ENCODE measurements at places on chromosomes 3 and 15.

DNA sequence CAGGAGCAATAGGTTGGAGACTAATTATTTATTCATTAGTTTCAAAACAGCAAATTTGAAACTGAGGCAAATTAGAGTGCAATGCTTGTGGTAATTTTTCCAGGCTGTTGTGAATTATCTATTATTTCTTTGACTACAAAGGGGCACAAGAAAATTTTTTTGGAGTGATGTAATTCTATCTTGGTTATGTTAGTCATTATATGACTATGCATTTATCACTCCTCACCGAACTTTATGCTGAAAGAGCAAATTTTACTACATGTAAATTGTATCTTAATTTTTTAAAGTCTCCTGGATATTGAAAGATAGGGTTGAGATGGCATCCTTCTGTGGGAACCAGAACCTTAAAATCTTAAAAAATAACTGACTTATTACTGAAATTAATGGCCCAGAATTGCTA, 320.0 kb upstream of the ROBO1 start:
- DNase-seq: no peak

- DNase-seq: no peak
These were observed 116.7 kb upstream of the PLCL2 start for GRCh38 chr3:16768014-16768413.

GRCh38 chr3:173826416-173826815, 428.9 kb downstream of the NLGN1 start:
- DNase-seq: no peak

GRCh38 chr3:66196633-66197032, 24.2 kb upstream of the SLC25A26 start:
- DNase-seq: no peak

- no peak for DNase-seq
These were observed 35.5 kb downstream of the MRAS start for GRCh38 chr3:138383715-138384465.

DNA sequence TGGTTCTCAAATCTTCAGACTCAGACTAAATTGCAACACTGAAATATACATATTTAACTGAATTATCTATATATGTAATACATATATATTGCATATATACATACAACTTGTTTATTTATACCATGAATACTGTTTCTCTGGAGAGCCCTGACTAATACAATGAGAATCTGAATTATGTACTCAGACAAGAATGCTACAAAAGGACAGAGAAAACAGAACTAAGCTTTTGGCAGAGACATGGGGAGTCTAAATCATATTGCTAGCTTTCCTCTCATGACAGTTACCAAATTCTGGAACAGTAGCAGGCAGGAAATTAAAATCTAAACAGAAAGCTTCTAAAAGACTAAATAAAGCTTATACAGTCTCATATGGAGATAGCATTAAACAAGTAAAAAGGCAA, 142.4 kb upstream of the KCNMB2 start:
- DNase-seq: no peak

- DNase-seq: no peak
These were observed 444.8 kb upstream of the GRM7 start for GRCh38 chr3:6416049-6416661.

DNA sequence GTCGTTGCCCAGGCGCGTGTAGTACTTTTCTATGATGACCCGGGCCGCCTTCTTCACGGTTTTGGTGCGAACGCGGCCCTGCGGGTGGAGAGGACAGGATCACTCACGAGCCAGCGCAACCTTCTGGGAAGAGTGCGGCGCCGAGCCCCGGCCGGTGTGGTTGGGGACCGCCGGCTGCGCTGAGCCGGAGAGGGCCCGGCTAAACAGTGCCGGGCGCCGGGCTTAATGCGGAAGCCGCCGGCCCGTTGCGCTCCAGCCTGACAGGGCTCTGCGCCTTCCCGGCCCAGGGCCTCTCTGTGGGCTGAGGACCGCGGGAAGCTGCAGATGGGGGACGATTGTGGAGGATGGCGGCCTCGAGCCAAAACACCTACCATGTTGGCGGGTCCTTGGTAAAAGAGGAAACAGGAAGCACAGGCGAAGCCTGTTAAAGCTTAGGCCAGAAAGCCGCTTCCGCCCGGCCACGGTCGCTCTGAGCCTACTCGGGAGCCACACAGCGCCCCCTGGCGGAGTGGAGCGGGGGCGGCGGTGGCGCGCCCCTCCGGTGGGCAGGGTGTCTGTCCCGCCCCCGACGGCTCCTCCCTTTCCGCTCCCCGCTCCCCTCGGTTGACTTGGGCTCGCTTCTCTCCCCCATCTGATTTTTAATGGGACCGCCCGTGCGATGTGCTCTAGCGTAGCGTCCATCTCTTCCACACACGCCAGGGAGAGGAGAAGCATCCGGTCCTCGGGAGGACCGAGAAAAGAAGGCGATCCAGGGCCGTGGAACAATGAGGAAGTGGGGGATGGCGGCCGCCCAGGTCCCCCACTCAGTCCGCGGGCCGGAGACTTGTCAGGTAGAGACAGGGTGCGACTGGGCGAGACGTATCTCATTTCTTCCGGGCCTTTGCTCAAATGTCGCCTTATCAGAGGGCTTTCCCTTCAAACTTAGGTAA, at the start of gene RPS17:
TSS of gene RPS17 (minus strand) at position 403 of the 929 bp plus-strand sequence. CDS start at position 374, 29 bp downstream.
- DNase-seq: peak; percentile 98

DNA sequence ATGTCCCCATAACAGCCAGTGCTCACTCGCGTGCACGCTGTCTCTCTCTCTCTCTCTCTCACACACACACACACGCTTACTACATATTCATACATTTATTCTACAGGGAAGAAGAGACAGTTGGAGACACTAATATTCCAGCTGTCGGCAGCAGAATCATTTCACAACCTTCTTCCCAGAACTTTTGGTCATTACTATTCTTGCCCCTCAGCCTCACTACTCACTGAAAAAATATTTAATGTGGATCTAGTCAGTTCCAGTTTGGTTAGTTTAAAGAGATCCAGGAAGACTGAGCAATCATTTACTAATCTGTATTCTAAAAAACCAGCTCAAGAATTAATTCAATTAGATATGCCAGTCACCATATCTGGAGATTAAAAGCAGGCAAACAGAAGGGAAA, 394.9 kb downstream of the PTPRG start:
- no peak for DNase-seq

- no peak for DNase-seq
These were observed 18.5 kb upstream of the IL1RAP start for GRCh38 chr3:190495354-190495753.

- DNase-seq: no peak
These were observed 4.8 kb upstream of the USP3 start for GRCh38 chr15:63499611-63500010.

GRCh38 chr15:37931321-37931720, 3.1 kb upstream of the TMCO5A start:
- no peak for DNase-seq

- no peak for DNase-seq
These were observed 83.4 kb downstream of the CHSY1 start for GRCh38 chr15:101168463-101168824.

DNA sequence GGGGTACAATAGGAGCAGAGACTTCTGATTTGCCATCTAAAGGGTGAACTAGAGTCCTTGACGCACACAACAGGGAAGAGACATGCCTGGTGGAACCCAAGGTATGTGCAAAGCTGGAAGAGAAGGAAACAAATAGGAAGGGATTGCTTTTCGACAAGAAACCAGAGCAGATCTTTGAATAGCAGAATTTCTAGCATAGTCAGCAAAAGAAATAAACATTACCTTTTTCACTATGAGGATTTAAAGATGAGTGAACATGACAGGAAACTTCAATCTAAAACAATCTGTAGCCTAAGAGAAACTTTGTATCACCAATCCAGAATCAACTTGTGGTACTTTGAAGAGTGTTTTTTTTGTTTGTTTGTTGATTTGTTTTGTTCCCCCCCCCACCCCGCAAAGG, 4.9 kb downstream of the IL5RA start:
- DNase-seq: no peak

DNA sequence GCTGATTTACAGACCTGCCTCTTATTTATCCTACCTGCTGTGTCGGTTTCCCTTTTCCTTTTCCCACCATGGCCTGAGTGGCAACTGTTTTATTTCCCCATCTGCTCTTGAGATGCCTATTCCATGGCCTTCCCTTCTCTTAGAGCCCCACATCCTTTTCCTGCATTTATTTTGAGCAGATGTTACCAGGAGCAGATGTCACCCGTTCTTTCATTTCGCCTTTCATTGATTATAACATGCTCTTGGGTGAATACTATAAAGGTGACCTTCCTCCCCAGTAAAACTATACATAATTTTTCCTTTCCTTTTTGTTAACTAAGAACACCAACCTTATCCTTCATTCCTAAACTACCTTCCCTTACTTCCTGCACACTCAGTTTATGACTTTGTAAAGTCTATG, 8.5 kb upstream of the P2RY1 start:
- DNase-seq: no peak

DNA sequence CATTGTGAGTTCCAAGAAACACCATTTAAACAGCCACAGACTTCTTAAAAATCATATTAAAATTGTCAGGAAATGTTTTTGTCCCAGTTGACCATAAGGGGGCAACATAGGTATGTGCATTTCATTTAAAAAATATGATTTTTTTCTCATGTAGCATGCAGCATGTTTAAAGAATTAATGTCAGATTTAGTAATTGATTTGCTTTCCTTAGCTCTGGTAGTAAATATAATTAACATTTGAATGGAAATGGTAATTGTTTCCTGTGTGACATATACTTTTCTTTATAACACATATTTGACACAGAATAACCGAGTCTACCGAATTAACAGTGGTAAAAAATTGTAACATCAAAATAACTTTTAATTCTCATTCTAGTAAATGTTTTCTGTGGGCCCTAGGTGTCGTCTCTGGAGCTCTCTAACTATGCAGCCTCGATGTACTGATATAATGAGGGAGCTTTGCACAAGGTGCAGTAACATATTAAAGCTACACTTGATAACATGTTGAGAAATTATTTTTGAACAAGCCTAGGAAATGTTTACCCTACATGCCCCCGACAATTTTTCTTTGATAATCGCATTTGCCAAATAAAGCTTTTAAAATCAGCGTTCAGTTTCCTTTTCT, 34.9 kb downstream of the NXPE3 start:
- no peak for DNase-seq

DNA sequence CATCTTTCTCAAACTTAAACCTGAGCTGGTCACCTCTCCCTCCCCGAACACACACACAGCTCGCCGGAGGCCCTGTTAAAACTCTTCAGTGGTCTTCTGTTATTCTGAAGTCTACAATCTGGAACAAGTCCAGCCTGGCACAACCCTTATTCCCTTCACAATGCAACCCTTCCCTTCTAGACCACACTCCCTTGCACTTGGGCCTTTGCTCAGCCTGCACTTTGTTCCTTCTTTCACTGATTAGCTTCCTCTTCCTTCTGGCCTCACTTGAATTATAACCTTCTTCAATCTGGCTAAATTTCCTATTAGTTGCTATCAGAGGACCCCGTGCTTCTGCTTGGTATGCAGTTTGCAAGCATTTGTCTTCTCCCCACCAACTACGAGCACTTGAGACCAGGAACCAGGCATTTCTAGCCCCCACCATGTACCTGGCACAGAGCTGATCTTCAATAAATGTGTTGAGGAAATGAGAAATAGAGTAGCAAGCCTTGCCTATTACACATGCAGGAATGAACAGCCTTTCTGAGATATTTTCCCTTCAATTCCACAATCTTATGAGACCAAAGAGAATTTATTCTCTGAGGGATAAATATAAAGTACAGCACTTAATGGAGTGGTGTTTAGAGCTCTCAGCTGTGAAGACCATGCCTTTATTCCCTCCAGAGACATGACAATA, 663.1 kb upstream of the ADAMTS9 start:
- DNase-seq: no peak

- peak; percentile 54 for DNase-seq
These were observed 163.4 kb downstream of the KLF13 start for GRCh38 chr15:31489801-31490646.

DNA sequence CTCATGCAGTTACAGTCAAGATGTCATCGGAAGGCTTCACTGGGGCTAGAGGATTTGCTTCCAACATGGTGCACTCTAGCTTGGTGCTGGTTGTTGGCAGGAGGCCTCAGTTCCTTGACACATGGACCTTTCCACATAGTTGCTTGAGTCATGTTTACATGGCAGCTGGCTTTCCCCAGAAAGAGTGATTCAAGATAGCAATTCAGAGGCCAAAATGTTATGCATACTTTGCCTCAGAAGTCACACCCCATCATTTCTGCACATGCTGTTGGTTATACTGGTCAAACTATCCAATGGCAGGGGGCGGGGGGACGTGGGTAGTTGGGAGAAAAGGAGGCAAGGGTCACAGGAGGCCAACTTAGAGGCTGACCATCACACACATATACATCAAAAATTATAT, 58.7 kb downstream of the FOXB1 start:
- no peak for DNase-seq

- DNase-seq: no peak
These were observed 261.5 kb upstream of the KCNMB2 start for GRCh38 chr3:178274711-178275110.

DNA sequence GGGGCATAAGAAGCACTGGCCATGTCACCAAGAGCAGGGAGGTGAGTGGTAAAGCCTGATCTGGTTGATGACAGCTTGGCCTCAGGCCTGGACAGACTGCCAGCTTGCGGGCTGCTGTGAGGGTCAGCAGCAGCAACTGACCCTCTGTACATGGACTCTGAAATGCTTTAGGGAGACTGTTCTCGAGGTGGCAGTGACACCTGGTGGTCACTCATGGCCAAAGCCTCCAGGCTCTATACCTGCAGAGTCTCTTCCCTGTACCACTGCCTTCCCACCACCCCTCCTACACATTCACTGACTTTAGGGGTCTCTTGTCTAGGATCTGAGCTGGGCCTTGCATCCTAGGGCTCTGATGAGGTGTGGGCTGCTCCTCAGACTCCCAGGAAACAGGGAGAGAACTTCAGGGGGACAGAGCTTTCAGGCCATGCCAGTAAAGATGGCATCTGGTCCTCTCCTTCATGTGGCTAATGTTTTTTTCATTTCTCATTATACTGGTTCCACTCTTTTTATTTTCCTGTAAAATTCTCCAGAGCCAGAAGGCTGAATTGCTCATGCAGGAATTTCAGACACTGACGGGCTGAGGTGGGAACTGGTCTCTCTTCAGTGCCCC, 17.2 kb upstream of the TIMP4 start:
- peak; percentile 54 for DNase-seq

- DNase-seq: no peak
These were observed 146.0 kb downstream of the NUP210 start for GRCh38 chr3:13274125-13274524.

DNA sequence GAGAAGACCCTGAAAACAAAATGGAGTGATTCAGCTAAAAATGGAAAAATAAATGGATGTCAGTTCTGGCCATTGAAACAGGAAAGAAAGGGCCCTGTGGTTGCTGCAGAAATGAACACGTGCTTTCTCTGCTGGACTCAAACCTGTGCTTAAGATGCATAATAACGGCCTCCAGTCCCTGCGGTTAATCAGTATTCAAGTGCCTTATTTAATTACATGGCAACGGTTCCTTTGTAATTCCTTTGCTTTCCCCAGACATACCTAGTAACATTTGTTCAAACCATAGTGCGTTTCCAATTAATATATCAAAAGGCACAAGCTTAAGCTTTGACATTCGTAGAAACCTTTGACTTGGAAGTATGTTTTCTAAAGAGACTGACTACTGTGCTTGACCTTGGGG, 428.3 kb downstream of the GABRG3 start:
- DNase-seq: no peak
